ENCODE measurements at places on chromosomes 16 and 17. TPM values are rescaled to one million over a fixed set of nuclear protein-coding genes. Genes with fewer than 3 reads are reported as not detected.

GRCh38 chr17:43907425-43907981, at the start of gene MPP2:
Gene MPP2 (minus strand): TSS chr17:43907536. CDS start chr17:43904460, 3,076 bp downstream.
- peak; percentile 28 for DNase-seq

DNA sequence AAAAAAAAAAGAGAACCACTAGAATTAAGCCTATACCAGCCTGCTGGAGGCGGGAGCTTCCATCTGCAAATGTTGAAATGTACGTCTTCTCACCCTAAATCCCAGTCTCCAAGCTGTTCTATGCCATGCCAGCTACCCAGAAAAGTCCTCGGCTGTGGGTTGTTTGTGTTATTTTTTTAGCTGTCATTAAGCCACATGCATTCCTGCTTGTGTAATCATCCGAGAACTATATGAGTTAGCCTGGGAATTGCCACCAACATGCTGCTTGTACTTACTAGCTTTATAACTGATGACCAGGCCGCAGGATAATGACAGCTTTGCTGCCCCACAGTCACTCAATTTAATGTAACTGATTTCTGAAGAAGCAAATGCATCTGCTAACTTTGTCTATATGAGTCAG, 313.9 kb upstream of the SALL1 start:
- DNase-seq = peak; percentile 93

DNA sequence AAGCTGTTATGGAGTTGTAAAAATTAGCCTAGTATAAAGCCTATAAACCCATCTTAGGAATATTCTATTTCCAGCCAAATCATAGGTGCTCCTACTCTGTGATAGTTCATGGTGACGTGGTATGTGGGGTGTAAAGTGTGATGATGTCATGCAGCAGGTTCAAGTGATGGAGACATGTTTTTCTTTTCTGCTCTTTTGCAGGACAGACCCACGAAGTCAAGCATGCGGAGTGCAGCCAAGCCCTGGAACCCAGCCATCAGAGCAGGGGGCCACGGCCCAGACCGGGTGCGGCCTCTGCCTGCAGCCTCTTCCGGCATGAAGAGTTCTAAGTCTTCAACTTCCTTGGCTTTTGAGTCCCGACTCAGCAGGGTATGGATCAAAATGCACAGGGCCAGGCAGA, 87.3 kb downstream of the SPECC1 start:
- no peak for DNase-seq

Gene CLDN9
- not detected for total RNA-seq

DNA sequence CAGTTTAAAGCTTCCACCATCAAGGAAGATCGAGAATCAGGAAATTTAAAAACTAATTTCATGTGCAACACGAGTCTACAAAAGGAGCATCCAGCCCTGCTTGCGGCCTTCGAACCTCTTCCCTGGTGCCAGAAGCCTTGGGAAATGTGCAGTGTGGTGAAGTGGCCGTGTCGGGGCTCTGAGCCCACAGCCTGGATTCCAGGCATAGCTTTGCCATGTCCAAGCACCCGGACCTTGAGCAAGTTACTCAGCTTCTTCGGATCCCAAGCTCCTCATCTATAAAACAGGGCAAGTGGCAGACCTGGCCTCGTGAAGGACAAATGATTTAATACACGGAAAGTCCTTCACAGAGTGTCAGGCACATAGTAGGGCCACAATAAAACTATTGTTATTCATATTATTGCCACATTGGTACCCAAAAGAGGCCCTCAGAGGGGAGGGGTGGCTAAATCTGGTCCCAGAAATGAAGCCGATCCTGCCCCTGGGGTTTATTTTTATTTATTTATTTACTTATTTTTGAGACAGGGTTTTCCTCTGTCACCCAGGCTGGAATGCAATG, 34.8 kb downstream of the COTL1 start:
- no peak for DNase-seq

GRCh38 chr17:44348234-44348987, 3.3 kb downstream of the GRN start:
- peak; percentile 44 for DNase-seq

DNA sequence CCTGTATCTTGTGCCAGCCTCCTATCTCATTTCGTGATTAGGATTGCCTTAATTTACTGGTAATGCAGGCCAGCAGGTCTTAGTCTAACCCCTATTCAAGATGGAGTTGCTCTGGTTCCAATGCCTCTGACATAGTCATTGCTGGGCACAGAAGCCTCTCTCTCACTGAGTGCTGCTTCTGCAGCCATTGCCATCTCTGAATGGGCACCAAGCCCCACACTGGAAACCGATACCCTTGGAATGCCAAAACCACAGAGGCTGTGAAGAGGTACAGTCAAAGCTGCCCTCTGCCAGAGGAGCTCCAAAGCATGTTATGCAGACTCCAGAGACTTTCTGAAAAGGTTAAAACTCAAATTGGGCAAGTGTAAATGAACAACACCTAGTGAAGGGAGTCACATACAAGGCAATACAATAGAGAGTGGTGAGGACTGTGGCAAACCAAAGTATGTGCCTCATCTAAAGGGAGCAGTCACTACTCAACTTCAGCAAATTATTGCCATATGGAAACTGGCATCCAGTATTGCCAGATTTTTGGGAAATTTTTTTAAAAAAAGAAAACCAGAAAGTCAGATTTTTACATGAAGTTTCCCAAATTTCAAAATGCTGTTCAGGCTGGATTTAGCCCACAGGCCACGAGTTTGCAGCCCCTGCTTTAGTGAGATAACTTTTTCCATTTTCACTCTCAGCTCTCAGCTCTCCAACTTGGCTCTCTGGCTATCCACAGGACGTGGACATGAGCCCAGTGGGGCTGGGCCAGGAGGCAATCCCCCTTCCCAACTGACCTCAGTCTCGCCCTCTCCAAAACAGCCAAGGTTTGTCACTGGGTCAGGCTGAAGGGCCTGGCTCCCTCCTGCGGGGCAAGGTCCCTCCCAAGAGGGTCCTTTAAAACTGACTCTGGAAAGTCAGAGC, 2.1 kb upstream of the MMP2 start:
- DNase-seq = peak; percentile 73

GRCh38 chr17:7465597-7466275, 13.7 kb downstream of the ZBTB4 start:
- DNase-seq = no peak

Gene VPS35L
- 26.3 TPM for total RNA-seq

GRCh38 chr17:62692159-62692651, 64.7 kb downstream of the MRC2 start:
- no peak for DNase-seq

DNA sequence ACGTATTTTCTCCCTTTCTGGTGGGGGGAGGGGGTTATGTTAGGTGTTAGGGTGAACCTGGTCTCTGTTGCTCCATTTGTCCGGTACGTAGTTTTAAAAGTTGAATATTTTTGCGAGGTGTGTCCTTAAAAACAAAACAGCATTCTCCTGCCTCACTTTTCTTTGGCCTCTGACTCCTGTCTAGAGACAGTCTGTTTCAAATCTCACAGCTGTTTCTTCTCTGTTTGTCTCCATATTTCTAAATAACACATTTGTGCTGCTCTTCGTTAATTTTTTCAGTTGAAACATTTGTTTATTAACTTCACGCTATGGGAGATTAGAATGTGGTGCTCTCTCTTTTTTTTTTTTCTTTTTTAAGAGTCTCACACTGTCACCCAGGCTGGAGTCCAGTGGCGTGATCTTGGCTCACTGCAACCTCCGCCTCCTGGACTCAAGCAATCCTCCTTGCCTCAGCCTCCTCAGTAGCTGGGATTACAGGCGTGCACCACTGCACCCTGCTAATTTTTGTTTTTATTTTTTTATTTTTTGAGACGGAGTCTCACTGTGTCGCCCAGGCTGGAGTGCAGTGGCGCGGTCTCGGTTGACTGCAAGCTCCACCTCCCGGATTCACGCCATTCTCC, 31.7 kb downstream of the RPA1 start:
- no peak for DNase-seq

GRCh38 chr16:1141191-1141590, 11.7 kb upstream of the CACNA1H start:
- DNase-seq = no peak

Gene AXIN2
- 3.3 TPM for total RNA-seq

Gene CTU2
- 11.1 TPM for total RNA-seq

Gene LRRC75A
- total RNA-seq = 1.1 TPM

- DNase-seq = peak; percentile 40
These were observed 211.7 kb downstream of the XYLT1 start for GRCh38 chr16:17258848-17259713.

All from M059J (cell line).